ENCODE measurements at places on chromosomes 3 and 15.

DNA sequence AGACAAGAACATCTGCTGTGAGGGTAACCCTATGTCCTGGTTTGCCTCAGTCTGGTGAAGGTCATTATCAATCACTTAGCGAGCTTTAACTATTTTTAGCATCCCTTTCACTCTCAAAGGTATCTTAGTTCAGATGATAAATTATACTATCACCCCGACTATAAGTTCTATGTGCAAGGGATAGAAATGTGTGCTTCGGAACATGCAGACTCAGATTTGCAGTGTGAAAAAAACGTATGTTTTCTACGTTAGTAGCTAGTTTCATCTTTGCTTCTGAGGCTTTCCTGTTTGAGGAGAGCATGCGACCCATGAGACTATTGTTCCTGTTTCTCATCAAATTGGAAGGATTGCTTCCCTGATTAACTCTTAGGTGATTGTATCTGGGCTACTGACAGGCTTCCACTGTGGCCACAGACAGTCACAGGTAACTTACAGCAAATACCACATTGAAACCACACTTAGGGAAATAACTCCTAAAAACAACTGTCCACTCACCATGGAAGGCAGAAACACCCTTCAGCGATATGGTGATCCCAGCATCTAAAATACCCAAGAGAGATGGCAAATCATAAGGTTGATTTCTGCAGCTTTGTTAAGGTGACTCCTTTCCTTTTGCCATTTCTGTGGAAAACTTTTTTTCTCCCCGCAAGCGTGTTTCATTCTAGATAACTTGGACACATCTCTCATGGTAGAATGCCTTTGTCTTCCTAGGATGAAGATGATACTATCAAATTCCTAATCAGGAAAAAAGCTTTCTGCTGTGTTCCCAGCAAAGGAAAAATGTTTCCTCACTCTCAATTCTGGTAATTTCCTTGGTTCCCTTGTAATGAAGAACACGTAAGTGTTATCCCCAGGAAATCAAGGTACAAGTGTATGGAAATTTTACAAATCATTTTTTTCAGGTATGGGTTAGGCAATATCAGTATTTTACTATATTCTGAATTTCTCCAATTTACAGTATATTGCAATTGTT, 5.2 kb downstream of the GCSAM start:
- DNase-seq, result no peak

- DNase-seq, result no peak
Observed at GRCh38 chr3:7576506-7576905, 715.6 kb downstream of the GRM7 start.

DNA sequence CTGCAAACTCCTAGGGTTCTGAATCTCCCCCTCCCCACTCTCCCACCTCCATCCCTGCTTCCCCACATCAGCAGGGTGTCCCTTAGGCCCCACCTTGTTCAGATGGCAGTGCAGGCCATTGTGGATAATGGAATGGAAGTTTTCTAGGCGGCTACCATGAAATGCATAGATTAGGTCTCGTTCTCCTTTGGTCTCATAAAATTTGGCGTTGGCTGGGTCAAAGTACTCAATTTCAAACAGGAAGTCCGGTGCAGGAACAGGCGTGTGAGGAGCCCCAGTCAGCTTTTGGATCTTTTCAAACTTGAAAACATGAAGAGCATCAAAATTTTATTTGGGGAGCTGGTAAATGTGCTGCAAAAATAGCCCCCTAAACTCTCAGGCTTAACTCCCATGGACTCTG, 20.2 kb downstream of the PARP16 start:
- no peak for DNase-seq

GRCh38 chr3:176078906-176079305, 1118.4 kb downstream of the TBL1XR1 start:
- DNase-seq, result no peak

- no peak for DNase-seq
Observed at GRCh38 chr3:96106701-96107100, 707.7 kb upstream of the EPHA6 start.

GRCh38 chr3:154137036-154137435, 15.8 kb downstream of the ARHGEF26 start:
- no peak for DNase-seq

DNA sequence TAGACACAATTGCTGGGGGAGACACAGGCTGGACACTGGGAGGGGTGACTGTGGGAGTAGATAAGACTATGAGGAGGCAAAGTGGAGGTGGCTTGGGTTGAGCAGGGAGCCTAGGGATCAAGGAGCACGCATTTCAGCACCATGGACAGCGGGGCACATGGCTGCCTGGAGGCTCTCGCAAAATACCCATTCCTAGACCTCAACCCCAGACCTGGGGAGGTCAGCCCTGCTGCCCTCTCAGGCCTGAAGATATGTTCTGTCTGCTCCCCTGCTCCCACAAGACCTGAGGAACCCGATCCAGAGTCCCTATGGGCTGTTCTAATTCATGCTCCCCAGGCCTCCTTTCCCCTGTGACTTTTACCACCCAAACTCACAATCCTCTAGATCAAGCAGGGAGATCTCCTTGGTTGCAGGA, 16.0 kb upstream of the CPEB1 start:
- DNase-seq, result peak; percentile 69

DNA sequence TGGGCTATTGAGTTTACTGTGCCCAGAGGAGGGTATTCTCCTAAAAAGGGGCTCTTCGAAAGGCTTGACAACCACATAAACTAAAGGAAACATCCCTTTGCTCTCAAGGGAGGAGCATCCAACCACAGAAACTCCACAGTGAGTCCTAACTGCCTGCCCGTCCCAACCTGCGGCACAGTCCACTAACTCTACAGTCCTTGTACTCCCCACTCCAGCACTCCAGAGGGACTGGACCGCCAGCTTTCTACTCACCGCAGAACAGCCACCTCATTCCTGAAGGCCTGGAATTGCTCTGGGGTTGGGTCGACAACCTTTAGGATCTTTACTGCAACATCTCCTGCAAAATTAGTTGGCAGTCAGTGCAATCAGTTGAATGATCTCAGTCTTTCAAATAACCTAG, 34.6 kb downstream of the MKRN2 start:
- DNase-seq, result no peak

GRCh38 chr15:39269821-39270220, 311.1 kb upstream of the THBS1 start:
- no peak for DNase-seq

GRCh38 chr15:25848784-25849156, 14.4 kb downstream of the ATP10A start:
- no peak for DNase-seq

- no peak for DNase-seq
Observed at GRCh38 chr3:152177757-152178156, 91.0 kb upstream of the MBNL1 start.

- no peak for DNase-seq
Observed at GRCh38 chr3:107092121-107092520, 285.1 kb upstream of the CCDC54 start.

GRCh38 chr3:169662132-169662842, 1.2 kb downstream of the MECOM start:
- peak; percentile 49 for DNase-seq

- DNase-seq, result no peak
Observed at GRCh38 chr3:7588236-7588635, 727.3 kb downstream of the GRM7 start.

GRCh38 chr3:66931291-66931690, 66.8 kb upstream of the KBTBD8 start:
- peak; percentile 39 for DNase-seq

- no peak for DNase-seq
Observed at GRCh38 chr3:150147776-150148175, 177.1 kb upstream of the PFN2 start.

DNA sequence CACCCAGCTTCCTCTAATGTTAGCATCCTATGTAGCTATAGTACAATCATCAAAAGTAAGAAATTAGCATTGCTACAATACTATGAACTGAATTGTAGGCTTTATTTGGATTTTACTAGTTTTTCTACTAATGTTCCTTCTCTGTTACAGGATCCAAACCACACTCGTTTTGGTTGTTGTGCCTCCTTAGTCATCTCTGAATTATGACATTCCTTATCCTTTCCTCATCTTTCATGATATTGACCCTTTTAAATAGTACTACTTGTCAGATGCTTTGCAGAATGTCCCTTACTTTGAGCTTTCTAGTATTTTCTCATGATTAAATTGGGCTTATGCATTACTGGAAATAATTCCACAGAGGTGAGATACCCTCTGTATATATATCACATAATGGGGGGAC, 265.4 kb downstream of the VPS13C start:
- no peak for DNase-seq

DNA sequence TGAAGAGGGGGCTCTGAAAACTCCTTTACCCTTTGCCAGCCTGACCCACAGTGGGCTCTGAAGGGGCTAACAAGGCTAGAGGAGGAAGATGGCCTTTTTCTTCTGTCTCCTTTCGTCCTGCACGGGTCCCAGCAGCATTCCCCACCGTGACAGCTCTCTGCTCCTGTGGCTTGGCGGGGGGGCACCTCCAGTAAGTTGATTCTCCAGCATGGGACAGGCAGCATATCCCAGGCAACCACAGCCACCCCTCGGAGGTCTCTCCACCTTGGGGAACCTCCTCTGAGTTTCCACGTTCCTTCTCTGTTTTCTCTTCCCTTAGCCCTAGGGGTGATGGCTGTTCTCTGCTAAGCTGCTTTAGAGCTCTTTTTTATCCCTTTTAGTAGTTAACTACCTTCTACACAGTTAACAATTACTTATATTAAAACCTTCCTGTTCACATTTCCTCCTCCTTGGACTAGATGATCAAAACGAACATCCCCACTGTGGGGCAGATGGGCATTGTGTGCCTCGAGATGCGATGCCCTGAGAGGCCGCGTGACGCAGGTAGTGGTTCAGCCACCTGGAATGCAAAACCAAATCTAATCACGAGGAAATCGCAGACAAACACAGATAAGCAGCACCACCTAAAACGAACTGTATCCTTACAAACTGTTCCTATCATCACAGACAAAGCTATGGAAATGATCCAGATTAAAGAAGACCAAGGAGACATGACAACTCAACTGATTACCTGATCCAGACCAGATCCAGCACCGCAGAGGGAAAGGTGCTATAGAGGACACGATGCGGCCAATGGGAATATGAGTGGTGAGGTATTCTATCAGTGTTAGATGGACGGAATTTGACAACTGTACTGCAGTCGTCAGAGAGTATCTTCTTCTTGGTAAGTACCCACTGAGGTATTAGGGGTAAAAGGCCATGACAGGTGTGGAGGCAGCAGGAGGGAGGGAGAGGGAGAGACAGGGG, 27.7 kb downstream of the TSPAN3 start:
- no peak for DNase-seq

DNA sequence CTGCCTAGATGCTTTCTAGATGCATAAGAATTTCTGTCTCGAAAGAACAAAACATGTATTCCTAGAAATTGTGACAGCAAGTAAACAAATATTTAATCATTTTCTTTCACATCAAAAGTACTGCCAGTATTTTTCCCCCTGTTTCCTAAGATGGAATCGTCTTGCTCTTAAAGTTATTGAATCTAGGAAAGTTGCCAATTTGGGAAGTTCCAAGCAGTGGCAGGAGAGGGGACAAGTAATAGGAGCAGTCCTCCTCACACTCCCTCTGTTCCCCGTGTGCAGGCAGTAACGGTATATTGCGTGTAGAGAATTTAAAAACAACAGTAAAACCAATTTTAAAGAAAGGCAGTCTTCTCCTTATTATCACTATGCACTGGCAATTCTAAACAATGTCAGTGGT, 619.8 kb downstream of the TBL1XR1 start:
- DNase-seq, result no peak

GRCh38 chr3:61141697-61142096, 109.6 kb downstream of the FHIT start:
- DNase-seq, result no peak

GRCh38 chr3:128343287-128344051, 123.2 kb downstream of the DNAJB8 start:
- peak; percentile 44 for DNase-seq

DNA sequence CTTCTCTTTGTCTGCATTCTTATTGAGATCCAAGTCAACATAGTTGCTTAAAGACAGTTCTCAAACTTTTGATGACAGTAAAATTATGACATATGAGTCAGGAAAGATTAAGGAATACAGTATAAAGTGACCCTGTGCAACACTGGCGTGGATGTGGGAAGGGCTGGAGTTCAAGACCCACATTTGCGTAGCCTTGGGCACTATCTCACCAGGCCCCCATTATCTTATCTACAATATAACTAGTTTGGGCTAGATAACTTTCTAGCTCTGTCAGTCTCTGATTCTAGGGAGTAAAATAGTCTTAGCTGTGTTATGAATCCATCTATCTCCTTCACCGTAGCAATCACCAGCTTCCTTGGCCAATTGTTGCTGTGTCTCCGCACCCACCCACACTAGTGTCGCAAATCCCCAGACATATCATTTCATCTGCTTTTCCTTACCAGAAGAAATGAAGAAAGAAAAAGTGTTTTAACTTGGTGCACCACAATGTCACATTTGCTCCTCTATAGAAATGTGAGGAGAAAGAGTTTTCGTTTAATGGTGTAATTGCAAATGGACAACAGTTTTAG, 14.9 kb upstream of the TM4SF4 start:
- no peak for DNase-seq

GRCh38 chr3:10581251-10581650, 75.9 kb upstream of the ATP2B2 start:
- no peak for DNase-seq

DNA sequence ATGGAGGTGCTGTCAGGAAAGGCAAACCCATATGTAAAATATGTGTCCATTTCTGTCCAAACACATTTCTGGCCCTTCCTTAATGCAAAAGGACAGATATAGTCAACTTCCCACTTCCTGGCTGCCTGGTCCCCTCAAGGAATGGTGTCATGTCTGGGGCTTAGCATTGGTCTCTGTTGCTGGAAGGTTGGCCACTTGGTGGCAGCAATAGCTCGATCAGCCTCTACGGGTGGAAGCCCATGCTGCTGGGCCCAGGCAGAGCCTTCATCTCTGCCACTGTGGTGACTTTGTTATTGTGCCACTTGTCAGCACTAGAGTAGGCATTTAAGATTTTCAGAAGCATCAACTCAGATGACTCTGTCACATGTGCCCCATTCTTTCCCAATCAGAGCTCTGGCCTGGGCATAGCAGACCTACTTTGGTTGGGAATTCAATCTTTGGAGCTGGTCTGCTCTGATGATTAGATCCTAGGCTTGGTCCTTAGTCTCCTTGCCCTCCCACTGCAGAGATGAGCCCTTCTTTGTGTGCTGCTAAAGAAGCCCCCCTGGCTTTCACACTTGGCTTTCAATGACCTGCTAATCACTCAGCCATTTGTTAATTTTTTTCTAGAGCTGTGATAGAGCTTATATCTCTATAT, 51.0 kb upstream of the SPSB4 start:
- DNase-seq, result peak; percentile 61

All from left lung (tissue), 14 donors.